Muscle of leg (tissue), 16 donors: ENCODE measurements at places on chromosomes 6 and 20. TPM values are rescaled to one million over a fixed set of nuclear protein-coding genes. Genes with fewer than 3 reads are reported as not detected.
A peak's percentile ranks its signal among the peaks of the same experiment; 100 is the strongest.

Gene TUBE1
- polyA plus RNA-seq, result 18.7 TPM

Gene FRMD1
- polyA plus RNA-seq, result 0.30 TPM

Gene C6orf15
- not detected for polyA plus RNA-seq

Gene KHDRBS2
- 0.24 TPM for polyA plus RNA-seq

Gene GPR6
- polyA plus RNA-seq, result not detected

Gene GRM1
- 0.18 TPM for polyA plus RNA-seq

Gene GABRR1
- polyA plus RNA-seq, result 0.76 TPM

- DNase-seq, result no peak
These were observed 105.9 kb upstream of the ID4 start for GRCh38 chr6:19731282-19731681.

- DNase-seq, result no peak
These were observed 345.3 kb downstream of the TFAP2B start for GRCh38 chr6:51163843-51164529.

- DNase-seq, result no peak
These were observed 5.3 kb downstream of the TRIM10 start for GRCh38 chr6:30155520-30156261.

DNA sequence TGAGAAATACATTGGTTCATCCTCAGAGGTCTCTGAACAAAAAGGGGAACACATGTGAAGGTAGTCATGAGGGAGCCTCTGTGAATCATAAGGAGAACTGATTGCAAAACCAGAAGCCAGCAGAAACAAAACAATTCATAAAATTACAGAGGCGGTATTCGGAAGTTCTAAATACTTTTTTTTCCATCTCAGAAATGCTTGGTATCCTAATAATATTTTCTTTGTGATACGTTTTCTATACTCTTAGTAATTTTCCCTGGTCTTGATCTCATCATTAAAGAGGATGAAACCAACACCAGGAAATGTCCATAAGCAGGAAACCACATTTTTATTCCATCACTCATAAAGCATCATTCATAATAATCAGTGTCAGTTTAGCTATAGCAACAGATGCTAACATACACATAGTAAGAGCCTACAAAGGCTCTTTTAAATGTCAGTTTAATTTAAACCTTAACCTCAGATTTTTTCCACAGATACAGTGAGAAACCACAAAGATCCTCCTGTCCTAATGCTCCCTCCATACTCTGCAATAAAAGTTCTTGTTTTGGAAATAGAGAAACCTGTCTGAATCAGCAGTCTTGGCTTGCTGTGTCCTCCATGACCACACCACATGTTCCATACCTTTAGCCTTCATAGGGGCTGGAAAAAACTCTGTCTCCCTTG is 29.2 kb downstream of the SGK1 start:
- DNase-seq, result peak; percentile 89

DNA sequence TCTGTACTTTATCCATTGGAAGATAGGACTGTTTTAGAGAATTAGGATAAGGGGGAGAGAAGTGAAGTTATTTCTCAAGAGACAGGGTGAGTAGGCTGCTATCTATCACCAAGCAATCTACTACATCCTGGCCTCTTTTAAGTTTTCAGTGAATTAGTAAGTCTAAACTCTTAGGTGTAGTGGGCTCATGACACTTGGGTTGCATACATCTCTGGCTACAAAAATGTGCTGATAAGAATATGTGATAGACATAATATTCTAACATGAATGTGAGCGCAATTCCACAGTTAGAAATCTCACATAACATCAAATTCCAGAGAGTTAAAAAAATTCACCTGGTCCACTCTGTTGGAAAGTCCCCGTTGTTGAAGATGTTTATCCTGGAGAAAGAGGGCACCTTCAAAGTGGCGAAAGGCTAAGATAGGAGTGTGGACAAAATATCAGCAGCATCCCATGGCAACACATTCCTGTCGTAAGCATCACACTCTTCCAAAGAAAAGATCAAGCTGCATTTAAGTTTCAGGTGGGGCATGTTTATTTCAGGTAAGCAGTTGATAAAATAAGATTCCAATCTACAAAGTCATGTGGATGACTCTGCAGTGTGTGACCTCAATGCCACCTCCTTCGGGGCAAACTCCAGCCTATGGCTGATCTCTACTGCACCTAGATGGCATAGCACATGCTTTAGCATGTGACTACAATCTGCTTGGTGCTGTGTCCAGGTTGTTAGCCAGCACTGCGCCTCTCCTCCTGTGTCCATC is 111.7 kb upstream of the NEDD9 start:
- DNase-seq, result no peak

GRCh38 chr6:16766043-16766536 is 4.8 kb upstream of the ATXN1 start:
- no peak for DNase-seq

DNA sequence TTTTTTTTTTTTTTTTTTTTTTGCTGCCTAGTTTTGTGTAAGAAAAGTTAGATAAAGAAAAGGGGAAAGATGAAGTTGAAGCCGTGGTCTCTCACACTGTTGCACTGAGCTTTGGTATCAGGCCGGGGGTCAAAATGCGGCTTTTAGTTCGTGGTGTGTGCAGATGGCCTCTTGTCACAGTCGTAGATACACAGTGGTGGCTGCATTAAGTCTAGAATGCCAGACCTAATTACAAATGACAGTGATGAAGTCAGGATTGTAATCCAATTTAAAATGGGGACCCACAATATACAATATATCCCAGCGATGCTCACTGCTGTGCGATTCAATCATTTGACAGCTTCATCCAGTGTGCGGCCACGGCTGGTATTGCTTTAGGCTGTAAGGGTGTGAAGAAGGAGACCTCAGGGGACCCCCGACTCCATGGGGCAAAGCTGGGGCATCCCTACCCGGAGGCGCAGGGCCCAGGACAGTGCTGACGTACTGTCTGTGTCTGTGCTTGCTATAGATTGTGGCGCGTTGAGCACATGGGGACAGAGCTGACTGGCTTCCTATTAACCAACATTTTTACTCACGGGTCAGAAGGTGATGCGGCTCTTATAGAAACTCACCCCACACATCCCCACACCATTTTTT is 210.0 kb upstream of the SOX4 start:
- no peak for DNase-seq

DNA sequence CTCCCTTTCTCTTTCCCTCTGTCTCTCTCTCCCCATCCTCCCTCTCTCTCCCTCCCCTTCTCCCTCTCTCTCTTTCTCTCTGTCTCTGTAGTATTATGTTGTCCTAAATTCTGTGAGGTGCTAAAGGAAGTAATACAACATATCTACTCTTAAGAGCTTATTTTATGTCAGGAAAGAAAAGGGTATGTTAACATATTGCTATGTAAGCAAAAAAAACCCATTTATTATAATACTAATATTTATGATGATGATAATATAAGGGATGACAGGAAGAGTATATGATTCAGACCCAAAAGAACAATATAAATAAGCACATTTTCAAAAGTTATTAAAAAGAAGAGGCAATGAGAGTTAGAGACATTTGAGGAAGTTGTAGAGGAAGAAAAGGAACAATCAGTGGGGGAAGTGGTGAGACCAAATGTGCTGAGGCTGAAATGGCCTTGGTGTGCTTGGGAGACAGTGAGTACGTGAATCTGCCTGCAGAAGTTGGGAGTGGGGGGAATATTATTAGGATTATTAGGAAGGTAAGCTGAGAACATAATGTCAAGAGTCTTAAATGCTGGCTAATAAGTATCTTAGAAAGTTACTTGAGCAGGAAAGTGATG is 303.6 kb upstream of the FERMT1 start:
- DNase-seq, result peak; percentile 4

- DNase-seq, result peak; percentile 80
These were observed 113.9 kb downstream of the ALDH8A1 start for GRCh38 chr6:134835993-134836392.

GRCh38 chr20:61295682-61296628 is 43.9 kb downstream of the CDH4 start:
- peak; percentile 21 for DNase-seq

- DNase-seq, result peak; percentile 27
These were observed 289.3 kb downstream of the KIF16B start for GRCh38 chr20:16283978-16284377.

GRCh38 chr20:44001667-44002596 is 87.3 kb downstream of the TOX2 start:
- peak; percentile 35 for DNase-seq

- DNase-seq, result peak; percentile 22
These were observed 78.8 kb upstream of the ARID1B start for GRCh38 chr6:156698239-156699016.

- DNase-seq, result peak; percentile 71
These were observed 16.6 kb downstream of the CPNE5 start for GRCh38 chr6:36822506-36823269.

GRCh38 chr6:97445407-97445806 is 162.4 kb upstream of the MMS22L start:
- no peak for DNase-seq

GRCh38 chr6:45590696-45591184 is 213.0 kb upstream of the SUPT3H start:
- DNase-seq, result peak; percentile 75

DNA sequence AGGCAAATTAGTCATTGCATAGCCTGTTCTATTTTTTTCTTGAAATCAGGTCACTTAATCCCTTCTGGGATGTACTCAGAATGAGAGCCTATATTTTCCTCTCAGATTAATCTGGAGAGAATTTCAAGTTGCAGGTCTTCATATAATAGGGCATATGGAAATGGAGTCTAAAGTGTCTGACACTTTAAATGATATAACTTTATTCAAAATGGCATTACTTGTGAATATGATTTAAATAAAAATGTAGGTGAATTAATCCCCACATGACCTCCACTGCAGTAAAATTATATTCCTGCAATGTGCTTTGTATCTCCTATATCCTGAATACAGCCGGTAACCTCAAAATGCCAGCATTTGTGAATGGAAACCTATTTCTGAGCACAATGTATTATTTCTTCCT is 172.5 kb upstream of the BTBD3 start:
- no peak for DNase-seq

- DNase-seq, result no peak
These were observed 3.0 kb upstream of the MYLK4 start for GRCh38 chr6:2753743-2754142.

DNA sequence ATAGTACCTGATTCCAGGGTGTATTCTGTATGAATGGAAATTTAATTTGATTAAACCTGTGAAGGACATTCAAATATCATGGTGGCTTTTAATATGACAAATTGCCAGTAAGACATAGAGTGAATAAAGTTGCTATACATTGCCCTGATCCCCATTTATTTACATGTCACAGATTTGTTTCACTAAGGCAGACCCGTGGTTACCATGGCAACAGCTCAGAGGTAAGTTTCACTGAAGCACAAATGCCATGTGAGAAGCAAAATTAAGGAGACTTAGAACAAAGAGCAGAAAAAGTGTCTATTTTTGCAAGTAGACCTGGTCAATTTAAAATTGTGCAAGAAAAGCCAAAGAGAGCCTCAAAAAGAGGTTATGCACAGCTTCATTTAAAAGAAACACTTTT is 63.7 kb downstream of the PXDC1 start:
- DNase-seq, result no peak

GRCh38 chr6:144158133-144158532 is 7.8 kb downstream of the STX11 start:
- peak; percentile 89 for DNase-seq

- DNase-seq, result no peak
These were observed 10.6 kb downstream of the ARMH2 start for GRCh38 chr6:24788031-24788665.

GRCh38 chr6:142783499-142783898 is 161.5 kb downstream of the HIVEP2 start:
- DNase-seq, result no peak
